ENCODE measurements at places on chromosomes 7 and 10.

GRCh38 chr10:35992107-35992506 is 350.0 kb upstream of the FZD8 start:
- no peak for DNase-seq

DNA sequence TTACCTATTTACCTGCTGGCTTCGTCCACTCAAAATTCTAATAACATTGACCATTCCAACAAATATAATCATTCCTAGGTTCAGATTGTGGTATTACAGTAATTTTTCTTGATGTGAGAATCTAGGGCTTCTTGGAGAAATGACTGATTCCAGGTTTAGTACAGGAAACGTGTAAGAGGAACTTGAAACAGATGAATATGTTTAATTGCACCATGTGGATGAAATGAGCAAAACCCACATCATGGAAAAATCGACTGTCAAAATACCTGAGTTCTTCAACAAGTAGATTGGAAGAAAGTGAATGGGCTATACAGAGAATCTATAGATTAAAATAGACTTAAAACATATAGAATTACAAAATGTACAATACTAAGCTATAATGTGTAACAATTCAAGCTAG is 24.9 kb upstream of the OR9A4 start:
- DNase-seq: no peak

GRCh38 chr7:143043391-143043790 is 8.8 kb upstream of the OR6V1 start:
- DNase-seq: no peak

DNA sequence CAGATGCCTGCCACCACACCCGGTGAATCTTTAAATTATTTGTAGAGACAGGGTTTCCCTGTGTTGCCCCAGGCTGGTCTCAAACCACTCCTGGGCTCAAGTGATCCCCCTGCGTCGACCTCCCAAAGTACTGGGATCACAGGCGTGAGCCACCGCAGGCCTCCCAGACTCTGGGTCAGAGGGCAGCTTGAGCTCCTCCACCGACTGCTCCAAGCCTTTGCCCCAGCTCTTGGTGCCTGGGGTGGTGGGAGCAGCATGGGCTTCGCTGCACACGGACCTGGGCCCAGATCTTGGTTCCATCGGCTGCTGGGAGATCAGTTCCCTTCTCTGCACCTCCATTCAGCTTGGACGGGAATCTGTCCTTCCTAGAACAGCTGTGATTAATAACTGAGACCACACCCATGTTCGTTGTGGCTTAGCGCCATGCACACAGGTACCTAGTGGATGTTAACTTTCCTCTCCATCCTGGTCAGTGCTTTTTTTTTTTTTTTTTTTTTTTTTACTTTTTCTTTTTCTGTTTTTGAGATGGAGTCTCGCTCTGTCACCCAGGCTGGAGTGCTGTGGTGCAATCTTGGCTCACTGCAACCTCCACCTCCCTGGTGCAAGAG is 125.3 kb downstream of the CUX1 start:
- no peak for DNase-seq

DNA sequence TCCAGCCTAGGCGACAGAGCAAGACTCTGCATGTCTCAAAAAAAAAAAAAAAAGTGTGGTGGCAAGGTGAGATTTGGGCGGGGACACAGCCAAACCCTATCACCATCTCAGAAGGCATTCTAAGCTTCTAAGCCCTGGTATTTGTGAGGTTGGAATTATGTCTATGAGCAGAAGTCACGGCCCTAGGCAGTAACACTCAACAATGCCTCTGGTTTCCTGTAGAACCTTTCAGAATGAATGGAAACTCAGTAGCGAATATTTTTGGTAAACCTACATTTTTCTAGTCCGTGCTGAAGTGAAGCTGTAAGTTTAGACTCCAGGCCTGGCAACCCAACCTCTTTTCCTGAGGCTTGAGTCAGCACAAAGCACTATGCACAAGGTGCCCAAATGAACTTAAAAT is 88.3 kb downstream of the FAM107B start:
- no peak for DNase-seq

GRCh38 chr7:5139998-5140397 is 50.0 kb upstream of the WIPI2 start:
- no peak for DNase-seq

GRCh38 chr10:105070952-105071351 is 429.9 kb downstream of the SORCS3 start:
- no peak for DNase-seq

GRCh38 chr7:84060760-84061261 is 133.8 kb downstream of the SEMA3A start:
- DNase-seq: no peak

- DNase-seq: no peak
Measured at GRCh38 chr10:61662794-61663259, at the start of gene CABCOCO1. Gene CABCOCO1, plus strand, starts transcription at chr10:61662929. Its CDS starts 44 bp downstream, at chr10:61662973.

GRCh38 chr7:15749631-15750030 is 63.1 kb upstream of the MEOX2 start:
- DNase-seq: no peak

DNA sequence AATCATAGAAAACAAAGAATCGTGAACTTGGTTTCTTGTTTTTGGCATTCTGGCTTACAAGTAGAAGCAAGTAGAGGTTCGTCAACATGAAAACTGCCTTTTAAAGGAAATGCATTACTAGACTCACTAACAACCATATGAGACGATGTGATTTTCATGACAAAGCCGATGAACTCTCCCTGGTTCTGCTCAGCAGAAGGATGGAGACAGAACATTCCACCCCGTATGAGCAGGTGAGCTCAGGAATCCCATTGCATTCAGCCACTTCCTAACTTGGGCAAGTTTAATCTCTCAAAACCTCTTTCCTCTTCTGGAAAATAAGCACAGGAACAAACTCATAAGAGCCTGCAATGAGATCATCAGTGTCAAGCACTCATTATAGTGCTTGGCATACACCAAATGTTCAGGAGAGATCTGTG is 57.4 kb upstream of the SVIL start:
- DNase-seq: no peak

Data from stimulated activated CD4-positive, alpha-beta T cell treated with anti-CD3 and anti-CD28 coated beads, Interleukin-15, amount 100 ng/mL, for 1 hour (primary cell).